Stimulated activated CD8-positive, alpha-beta memory T cell treated with anti-CD3 and anti-CD28 coated beads, Interleukin-4, amount 100 ng/mL, for 4 hours (primary cell): ENCODE measurements at places on chromosomes 5 and 9.

DNA sequence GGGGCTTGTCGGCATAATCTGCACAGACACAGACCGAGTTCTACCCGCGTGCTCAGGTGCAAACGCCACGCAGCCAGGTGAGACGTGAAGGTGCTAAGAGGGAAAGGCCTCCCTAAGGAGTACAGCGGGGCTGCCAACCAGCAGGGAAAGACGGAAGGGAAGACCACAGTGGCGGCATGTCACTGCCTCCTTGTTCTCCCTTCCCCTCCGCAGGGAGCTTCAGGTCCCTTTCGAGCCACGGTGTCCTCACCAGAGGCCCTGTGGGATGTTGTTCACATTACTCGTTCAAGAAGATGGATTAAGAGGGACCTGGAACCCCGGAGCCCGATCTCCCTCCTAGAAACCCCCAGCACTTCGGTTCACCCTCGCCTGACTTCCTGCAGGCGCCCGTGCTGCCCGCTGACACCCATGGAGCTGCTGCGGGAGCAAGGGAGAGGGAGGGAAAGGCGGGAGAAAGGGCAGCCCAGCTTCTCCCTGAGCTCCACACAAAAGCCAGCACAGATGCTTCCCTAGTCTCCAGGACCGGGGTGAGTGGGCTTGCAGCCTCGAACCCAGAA lies 686 bp downstream of the BRD9 start:
- no peak for DNase-seq

DNA sequence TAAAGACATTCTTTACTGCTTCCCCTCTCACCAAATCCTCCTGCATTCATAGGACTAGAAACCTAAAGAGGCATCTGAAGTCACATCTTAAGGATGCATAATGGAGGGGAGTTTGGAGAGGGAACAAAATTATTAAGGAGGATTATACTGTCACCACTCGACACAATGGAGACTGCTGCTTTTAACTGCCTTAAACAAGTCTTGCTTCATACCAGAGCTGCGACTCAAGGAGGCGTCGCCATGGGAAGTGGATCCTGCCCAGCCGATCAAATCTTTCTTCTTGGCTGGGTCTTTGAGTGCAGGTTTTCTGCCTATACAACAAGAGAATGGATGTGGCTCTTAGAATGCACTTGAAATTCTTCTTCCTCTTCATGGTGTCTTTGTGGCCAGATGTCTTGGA lies 66.7 kb upstream of the FOXE1 start:
- DNase-seq: no peak

- DNase-seq: no peak
Observed at GRCh38 chr5:20636686-20637085, 648.7 kb upstream of the CDH18 start.

DNA sequence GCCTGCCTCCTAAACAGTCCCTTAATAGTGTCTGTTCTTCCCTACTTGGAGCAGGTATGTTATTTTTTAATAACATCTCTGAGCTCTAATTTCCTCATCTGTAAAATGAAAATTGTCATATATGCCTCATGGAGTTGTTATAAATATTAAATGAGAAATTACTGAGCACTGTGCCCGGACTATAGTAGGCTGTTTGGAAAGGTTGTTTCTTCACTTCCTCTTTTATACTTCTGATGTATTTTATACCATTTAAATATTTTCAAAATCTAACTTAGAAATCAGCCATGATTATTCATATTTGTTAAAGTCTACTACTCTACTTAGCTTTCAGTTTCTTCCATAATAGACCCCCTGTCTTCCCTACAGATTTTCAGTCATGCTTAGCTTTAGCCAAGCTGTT lies 30.5 kb upstream of the HAPLN1 start:
- no peak for DNase-seq

GRCh38 chr5:1510631-1511030 lies 13.1 kb downstream of the LPCAT1 start:
- no peak for DNase-seq

DNA sequence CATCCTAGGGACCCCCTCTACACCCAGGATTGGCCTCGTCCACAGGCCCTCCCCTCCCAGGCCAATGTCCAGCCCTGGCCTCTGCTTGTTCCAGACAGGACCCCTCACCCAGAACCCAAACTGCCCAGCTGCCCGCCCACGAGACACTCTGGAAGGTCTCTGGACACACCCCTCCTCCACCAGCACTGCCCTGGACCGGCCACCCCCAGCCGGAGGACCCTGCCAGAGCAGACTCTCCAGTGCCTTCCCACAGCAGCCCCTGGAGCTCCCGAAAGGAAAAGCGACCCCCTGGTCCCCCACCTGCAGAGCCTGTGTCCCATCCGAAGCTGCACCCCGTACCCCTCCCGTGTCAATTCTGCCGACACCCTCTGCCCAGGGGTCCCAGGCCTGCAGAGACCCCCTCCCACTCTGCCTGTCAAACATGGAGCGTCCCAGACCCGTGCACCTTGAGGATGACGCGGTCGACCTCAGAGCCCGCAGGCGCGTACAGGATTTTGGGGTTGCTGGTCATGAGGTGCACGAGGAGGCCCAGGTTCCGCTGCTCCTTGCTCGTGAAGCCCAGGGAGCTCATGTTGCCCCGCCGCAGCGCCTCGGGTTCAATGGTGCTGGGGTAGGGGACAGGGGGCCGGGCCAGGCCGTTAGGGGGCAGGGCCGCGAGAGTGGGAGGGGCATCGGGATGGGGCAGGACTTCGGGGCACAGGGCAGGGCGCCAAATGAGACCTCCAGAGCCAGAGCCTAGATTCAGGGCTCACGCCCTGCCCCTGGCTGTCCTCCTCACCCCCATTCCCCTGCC lies 8.0 kb downstream of the ABCA2 start:
- DNase-seq: no peak

DNA sequence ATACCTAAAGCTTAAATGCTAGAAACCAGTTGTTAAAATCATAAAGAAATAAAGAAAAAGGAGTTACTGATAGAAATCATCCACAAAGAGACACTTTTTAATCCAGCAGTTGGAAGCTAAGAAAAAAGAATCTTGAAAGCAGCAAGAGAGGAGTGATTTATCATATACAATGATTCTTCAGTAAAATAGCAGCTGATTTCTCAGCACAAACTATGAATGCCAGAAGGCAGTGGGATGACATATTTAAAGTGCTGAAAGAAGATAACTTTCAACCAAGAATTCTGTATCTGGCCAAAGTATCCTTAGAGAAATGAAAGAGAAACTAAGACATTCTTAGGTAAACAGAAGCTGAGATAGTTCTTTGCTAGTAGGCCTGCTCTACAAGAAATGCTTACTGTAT lies 366.0 kb downstream of the HTR1A start:
- DNase-seq: no peak

DNA sequence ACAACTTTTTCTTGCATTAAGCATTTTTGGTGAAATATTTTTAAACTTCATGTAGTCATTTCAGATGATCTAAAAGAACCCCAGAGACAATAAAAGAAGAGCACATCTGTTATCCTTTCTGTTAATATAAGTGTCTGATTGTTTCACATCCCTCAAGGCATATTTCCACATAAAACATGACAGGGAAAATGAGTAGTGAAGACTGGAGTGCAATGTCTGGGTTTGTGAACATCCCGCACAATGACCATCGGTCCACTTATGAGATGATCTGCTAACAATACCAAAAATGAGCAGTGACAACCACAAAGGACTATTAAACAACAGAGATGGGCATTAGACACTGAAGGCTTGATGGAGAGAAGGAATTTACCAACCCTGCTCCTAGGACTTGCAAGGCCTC lies 209.1 kb downstream of the NR2F1-AS1 start:
- no peak for DNase-seq

- DNase-seq: no peak
Observed at GRCh38 chr5:72552041-72552557, 44.9 kb upstream of the ZNF366 start.

GRCh38 chr5:36606428-36607113 lies at the start of gene SLC1A3:
Gene SLC1A3, plus strand, starts transcription at chr5:36606606. Its CDS starts 1,818 bp downstream, at chr5:36608424.
- no peak for DNase-seq

DNA sequence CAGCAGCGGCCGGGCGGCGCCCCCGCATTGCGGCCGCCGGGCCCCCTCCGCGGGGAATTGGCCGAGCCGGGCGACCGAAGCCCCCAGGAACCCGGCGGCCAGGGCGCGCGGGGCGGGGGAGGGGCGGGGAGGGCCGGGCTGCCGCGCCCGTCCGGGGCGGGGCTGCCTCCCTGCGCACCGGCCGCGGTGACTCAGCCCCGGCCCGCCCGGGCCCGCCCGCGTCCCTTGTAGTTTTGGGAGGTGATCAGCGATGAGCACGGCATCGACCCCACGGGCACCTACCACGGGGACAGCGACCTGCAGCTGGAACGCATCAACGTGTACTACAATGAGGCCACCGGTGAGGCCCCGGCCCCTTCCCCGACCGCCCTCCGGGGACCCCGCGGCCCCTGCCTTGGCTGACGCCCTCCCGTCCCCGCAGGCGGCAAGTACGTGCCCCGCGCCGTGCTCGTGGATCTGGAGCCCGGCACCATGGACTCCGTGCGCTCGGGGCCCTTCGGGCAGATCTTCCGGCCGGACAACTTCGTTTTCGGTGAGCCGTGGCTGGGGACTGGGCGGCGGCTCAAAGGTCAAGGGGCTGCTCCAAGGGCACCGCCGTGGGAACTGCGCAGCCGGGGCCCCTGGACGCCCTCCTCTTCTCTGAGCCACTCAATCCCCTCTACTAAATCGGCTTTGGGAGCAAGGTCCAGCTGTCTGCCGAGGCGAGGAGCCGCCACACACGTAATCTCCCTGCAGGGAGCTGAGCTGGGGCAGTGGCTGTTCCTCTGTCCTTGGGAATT lies 592 bp downstream of the TUBB4B start:
- DNase-seq: peak; percentile 41

DNA sequence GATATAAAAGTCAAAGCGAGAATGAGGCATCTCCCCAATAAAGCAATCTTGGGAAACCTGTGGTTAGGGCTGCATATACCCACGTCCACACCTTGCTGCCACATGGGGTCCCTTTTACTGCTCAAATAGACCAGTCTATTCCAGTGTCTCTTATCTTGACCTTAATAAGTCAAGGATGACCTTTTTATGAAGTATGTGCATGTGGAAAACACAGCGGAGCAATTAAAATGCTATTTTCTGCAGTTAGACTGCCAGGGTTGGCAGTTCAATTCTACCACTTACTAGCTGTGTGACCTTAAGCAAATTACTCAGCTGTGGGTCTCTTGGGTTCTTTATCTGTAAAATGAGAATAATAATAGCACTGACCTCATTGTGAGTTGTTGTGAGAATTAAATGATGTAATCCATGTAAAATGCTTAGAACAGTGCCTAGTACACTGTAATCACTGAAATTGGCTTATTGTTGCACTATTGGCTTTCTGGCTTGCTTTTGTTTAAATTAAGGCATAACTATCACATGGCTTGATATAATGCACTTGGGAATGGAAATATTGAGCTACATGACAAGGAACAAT lies 67.8 kb upstream of the HSPB3 start:
- DNase-seq: no peak

- no peak for DNase-seq
Observed at GRCh38 chr5:151298063-151298855, 5.3 kb downstream of the SLC36A3 start.
